ENCODE measurements at places on chromosomes 7 and 10.

DNA sequence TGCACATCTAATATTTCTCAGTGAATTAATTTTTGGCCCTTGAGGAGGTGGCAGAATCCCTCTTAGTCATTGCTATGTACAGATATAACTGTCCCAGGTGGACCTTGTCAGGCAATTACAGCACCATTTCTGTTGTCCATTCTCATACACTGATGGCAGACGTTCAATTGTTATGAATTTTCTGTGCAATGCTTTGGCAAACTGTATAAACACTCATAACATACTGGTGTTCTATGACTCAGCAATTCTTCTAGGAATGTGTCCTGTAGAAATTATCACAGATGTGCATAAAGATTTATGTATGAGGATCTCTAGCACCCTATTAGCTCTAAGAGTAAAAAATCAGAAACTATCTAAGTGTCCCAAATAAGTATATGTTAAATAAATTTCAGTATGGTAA lies 80.8 kb downstream of the DNAJB9 start:
- DNase-seq = no peak

- no peak for DNase-seq
Observed at GRCh38 chr7:55363386-55364170, 1.6 kb upstream of the LANCL2 start.

DNA sequence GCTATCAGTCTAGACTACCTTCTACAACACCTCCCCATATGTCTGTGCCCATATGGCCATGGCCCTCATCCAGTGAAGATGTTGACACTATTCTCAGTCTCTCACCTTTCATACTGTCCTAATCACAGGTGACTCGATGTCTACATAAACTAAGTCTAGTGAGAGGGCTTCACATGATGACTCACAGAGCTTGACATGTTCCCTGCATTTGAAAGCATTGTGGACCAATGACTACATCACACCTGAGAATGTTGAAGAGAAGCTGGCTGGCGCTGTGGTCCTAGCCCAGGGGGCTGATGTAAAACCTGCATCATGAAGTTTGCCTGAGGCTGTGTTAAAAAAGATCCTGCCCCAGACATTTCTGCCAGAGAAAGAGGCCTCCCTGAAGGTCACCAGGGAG lies 167.2 kb downstream of the NPSR1 start:
- no peak for DNase-seq

- DNase-seq = no peak
Observed at GRCh38 chr7:44854644-44855364, 6.9 kb upstream of the H2AZ2 start.

- no peak for DNase-seq
Observed at GRCh38 chr7:22695476-22696132, 31.4 kb upstream of the IL6 start.

DNA sequence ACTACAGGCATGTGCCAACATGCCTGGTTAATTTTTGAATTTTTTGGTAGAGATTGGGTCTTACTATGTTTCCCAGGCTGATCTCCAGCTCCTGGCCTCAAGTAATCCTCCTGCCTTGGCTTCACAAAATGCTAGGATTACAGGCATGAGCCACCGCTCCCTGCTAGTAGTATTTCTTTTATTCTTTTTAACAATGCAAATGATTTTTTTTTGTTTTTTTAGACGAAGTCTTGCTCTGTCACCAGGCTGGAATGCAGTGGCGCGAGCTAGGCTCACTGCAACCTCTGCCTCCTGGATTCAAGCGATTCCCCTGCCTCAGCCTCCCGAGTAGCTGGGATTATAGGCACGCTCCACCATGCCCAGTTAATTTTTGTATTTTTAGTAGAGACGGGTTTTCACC lies 58.1 kb downstream of the SVIL start:
- DNase-seq = no peak

DNA sequence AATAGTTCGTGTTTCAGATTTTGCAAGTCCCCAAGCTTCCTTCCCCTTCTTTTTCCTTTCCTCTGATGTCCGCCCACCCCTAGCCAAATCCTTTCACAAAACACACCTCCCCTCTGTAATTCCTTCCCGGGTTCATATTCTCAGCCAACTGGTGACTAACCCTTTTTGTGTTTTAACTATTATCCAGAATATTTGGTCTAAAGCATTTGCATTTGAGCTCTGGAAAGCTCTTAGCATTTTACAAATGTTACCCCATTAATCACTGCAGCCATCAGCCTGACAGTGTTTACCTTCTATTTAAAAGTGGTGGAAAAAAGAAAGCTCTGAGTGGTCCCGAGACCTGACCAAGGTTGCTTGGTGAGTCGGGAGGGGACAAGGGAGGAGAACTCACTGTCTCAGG lies 139.0 kb downstream of the CREB5 start:
- no peak for DNase-seq

GRCh38 chr10:62689712-62690111 lies 114.8 kb upstream of the ADO start:
- DNase-seq = no peak

GRCh38 chr10:74888962-74889661 lies 62.7 kb downstream of the KAT6B start:
- DNase-seq = no peak

GRCh38 chr10:102455893-102456471 lies 4.6 kb upstream of the C10orf95 start:
- no peak for DNase-seq

- no peak for DNase-seq
Observed at GRCh38 chr10:33455029-33455428, 120.6 kb upstream of the NRP1 start.

GRCh38 chr7:39697483-39697882 lies 74.1 kb downstream of the RALA start:
- no peak for DNase-seq

DNA sequence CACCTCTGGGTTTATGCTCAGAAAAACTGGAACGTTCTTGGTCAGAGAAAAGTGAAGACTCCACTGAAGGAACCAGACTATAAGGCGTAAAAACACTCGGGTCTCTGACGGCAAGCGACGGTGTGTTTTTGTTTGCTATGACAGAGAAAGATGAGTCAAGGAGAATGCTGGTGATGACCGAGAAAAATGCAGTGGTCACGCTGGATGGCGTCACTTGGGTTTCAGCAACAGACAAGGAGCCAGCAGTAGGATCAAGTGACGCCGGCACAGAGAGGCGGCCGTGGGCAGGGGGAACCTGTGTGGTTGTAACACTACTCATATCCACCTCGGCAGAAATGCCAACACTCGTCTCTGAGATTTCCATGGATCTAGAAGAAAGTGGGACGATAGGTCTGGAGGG lies 63.4 kb downstream of the KIAA1549 start:
- DNase-seq = no peak

GRCh38 chr10:13068071-13068470 lies 31.9 kb upstream of the OPTN start:
- DNase-seq = no peak

- DNase-seq = no peak
Observed at GRCh38 chr10:86953747-86954680, 3.4 kb downstream of the MMRN2 start.

- no peak for DNase-seq
Observed at GRCh38 chr7:77698042-77698625, 1.9 kb downstream of the RSBN1L start.

DNA sequence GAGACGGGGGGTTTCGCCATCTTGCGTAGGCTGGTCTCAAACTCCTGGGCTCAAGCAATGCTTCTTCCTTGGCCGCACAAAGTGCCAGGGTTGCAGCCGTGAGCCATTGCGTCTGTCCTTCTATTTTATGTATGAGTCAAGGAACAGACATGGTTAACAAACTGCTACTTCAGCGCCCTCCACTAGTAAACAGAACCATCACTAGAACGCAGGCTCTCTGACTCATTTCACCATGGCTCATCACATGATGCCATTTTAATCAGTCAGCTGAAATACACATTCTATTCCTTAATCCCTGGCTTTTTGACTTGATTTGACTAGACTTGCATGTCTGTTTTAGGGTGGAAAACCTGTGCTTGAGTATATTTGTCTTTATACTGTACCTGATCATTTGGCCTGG lies 41.3 kb downstream of the CELF2 start:
- no peak for DNase-seq

GRCh38 chr10:118108194-118109026 lies 61.7 kb upstream of the RAB11FIP2 start:
- no peak for DNase-seq

- DNase-seq = no peak
Observed at GRCh38 chr7:139915268-139915863, 86.3 kb downstream of the TBXAS1 start.

GRCh38 chr7:5492636-5493020 lies 69.0 kb upstream of the TNRC18 start:
- no peak for DNase-seq

DNA sequence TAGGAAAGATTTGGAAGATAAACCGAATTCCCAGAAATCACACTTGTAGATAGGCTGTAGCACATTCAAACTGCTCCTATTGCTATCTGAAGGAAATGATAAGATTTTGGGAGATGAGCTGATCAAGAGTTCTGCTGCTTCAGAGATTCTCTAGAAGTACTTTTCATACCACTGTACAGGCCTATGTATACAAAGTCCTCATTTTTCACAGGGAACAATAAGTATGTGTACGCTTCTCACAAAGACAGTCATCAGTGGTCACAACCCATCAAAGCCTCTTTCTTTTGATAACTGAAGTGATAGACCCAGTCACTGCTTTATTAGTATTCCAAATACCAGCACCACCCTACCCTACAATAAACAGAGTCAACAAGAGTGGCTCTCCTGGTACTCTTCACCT lies 15.6 kb upstream of the SEPTIN7 start:
- no peak for DNase-seq

DNA sequence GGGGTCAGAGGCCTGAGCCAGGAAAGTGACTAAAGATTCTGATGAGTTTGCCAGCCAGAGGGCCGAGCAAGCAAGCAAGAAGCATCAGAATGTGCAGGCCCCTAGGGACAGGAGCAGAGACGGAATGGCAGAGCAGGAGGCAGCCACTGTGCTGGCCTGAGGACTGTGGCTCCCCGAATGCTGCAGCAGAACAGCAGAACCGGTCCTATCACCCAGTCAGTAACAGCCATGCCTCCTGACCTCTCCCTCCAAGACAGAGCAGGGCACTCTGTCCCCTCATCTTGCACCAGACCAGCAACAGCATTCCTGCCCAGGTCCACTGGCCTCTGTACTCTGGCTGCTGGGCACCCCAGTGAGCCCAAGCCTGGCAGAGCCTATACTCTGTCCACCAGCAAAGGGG lies 85.9 kb downstream of the ARHGAP22 start:
- DNase-seq = no peak

DNA sequence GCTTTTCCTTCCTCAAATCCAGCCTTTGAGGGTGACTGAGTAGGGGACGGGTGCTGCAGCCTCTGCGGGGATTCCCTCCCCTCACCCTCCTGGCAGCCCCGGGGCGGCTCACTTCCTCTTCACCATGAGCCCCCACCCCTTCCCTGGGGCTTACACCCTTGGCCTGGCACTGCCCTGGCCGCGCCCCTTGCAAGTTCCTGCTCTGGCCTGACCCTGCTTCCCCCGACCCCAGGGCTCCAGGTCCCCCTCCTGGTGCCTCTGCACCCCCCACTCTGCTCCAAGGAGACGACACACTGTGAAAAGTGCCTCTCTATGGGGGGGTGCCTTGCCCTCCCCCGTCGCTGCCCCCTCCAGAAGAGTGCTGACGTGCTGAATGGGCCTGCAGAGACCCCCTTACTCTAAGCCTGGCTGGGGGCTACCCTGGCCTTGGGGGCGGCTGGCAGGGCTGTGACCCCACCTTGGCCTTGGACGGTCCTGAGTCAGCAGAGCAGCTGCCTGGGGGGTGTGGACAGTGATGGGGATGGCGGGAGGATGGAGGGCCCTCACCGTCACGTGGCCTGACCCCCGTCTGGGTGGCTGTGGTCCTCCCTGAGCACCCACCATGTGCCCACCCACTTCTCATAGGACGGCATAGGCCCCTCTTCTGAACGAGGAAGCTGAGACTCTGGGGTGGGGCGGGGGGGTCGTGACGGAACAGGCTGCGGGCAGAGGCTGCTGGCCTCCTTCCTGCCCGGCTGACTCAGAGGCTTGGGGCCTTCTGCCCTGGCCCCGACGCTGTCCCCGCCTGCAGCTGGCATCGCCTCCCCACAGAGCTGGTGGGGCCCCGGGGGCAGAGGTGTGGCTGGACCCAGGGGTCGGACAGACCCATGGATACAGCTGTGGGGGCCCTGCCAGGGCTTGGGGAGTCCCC lies 9.8 kb downstream of the LFNG start:
- no peak for DNase-seq

DNA sequence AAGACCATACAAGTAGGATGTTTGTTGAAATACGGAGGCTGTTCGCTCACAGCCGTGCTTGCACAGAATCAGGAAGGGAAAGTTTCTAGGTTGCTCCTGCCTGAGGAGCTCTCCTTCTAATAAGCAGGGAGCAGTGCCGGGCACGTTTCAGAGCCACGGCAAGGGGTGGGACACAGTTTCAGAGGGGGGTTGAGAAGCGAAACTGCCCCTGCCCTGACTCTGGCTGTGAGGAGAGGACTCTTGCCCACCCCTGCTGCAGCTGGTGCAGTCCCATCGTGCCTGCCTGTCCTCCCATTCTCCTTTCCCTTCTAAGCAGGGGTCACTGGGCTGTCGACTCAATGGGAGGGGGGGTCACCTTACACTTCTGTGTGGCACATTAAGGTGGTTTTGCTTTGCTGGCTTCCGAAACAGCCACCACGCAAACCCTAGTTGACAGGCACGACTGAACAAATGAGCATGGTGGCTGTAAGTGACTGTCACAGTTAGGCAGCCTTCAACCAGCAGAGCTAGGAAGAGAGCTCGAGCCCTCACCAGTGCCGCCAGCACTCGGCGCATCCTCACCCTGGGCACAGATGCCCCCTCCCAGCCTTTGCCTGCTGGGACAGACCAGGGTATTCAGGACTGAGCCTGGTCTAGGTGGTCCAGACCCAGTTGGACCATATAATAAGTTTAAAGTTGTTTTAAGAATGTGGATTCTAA lies 37.5 kb downstream of the ZNF467 start:
- no peak for DNase-seq

- DNase-seq = no peak
Observed at GRCh38 chr10:70500812-70501301, 22.3 kb downstream of the PALD1 start.
